Bronchial smooth muscle cell (primary cell): ENCODE measurements at places on chromosomes 1 and 21. TPM values are rescaled to one million over a fixed set of nuclear protein-coding genes. Genes with fewer than 3 reads are reported as not detected.

FCRL2 gene
- total RNA-seq = not detected in 2 replicates

SPRR4 gene
- total RNA-seq = not detected in 2 replicates

CA6 gene
- total RNA-seq = not detected in 2 replicates

CYP4A22 gene
- total RNA-seq = not detected in 2 replicates

SYF2 gene
- total RNA-seq = 28.3 and 45.4 TPM in 2 replicates
